Breast epithelium (tissue), 4 donors: ENCODE measurements at places on chromosomes 1 and 21. TPM values are rescaled to one million over a fixed set of nuclear protein-coding genes. Genes with fewer than 3 reads are reported as not detected.

- no peaks in the 10 kb centered on the region for H3K27me3 ChIP-seq
- H3K36me3 ChIP-seq = no peaks in the 10 kb centered on the region
- peaks cover 3% of the 10 kb centered on the region for H3K4me1 ChIP-seq
- H3K27ac ChIP-seq = no peak overlapping the region
- H3K4me3 ChIP-seq = no peak overlapping the region
Observed at GRCh38 chr1:232263452-232263851, 366.5 kb downstream of the SIPA1L2 start.

DNA sequence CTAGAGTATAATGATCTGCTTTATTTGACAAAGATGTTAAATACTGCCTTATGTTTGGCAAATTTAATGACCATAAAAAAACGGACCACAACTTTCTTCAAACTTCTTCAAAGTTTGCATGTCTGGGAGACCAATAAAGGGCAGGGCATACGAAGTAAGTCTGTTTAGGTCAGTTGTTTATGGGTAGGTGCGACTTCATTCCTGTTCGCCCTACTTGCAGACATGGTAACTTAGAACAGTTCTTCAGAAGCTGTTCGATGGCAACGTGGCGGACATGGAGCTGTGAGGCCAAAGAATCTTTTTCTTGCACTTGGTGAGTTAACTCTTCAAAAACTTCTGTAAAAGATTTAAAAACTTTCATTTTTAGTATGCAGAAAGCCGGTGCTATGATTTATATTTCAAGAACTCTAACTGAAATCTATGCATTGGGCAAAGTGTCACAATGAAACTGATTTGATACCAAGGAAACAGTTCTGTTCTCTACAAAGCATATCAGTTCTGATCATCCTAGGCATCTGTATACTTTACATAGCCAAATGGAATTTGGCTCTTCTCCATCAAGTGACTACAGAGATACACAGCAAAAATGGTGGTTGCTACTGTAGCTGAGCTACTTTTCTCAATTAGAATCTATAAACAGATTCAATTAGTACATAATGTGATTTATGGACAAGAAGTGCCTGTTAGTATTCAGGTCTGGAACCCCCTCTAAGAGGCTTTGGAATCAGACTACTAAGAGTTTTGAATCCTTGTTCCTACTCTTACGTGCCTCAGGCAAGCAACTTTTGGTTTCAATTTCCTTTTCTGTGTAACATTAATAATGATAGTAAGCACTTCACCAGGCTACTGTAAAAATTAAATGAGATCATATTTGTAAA lies 25.7 kb downstream of the C21orf91 start:
- no peaks in the 10 kb centered on the region for H3K4me1 ChIP-seq
- H3K36me3 ChIP-seq = no peaks in the 10 kb centered on the region
- no peak for DNase-seq
- peak overlapping the region; percentile 44 for H3K4me3 ChIP-seq

GRCh38 chr1:112776688-112777087 lies 61.6 kb upstream of the PPM1J start:
- no peaks in the 10 kb centered on the region for H3K36me3 ChIP-seq
- H3K27me3 ChIP-seq = no peaks in the 10 kb centered on the region

- no peak for DNase-seq
- no peaks in the 10 kb centered on the region for H3K27me3 ChIP-seq
- H3K4me1 ChIP-seq = no peaks in the 10 kb centered on the region
- H3K27ac ChIP-seq = no peak overlapping the region
Observed at GRCh38 chr1:173301507-173301906, 94.4 kb upstream of the TNFSF4 start.

GRCh38 chr1:239368436-239369109 lies 17.8 kb upstream of the CHRM3 start:
- H3K4me1 ChIP-seq = no peaks in the 10 kb centered on the region
- DNase-seq = no peak
- no peaks in the 10 kb centered on the region for H3K27me3 ChIP-seq
- H3K4me3 ChIP-seq = no peak overlapping the region

DNA sequence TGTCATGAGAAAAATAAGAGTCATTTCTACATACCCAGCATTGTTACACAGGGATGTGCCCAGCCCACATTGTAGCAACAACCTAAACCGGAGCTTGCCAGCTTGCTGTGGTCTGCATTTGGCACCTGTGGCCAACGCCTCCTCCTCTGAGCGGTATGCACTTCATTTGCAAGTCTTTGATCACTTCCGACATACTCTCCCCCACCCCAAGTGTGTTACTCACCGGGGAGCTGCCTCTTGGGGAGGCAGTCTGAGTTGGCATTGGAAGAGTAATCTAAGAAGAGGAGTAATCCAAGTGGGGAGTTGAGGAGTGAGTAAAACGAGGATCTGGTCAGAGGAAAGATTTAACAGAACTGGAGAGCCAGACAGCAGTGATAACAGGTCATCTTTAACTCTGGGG lies 3.8 kb downstream of the BCL9 start:
- no peak overlapping the region for H3K4me3 ChIP-seq
- H3K4me1 ChIP-seq = peaks cover 4% of the 10 kb centered on the region
- H3K27ac ChIP-seq = no peak overlapping the region
- H3K27me3 ChIP-seq = no peaks in the 10 kb centered on the region
- H3K36me3 ChIP-seq = no peaks in the 10 kb centered on the region
- no peak for DNase-seq

DNA sequence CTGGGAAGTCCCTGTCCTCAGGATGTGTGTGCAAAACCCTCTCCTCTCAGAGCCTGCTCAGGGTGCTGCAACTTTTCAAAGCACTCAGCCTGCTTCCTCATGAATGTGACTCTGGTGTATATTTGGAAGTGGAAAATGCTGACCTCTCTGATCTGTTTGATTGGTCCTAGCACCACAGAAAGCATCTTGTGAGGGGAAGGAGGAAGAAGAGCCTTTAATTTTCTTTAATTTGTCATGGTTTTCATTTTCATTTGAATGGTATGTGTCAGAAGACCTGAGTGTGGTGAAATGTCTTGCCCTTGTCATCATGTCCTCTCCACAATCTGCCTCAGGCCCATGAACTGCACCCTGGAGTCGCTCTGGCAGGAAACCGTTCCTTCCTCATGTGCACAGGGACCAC lies 383.5 kb downstream of the NTNG1 start:
- no peaks in the 10 kb centered on the region for H3K36me3 ChIP-seq
- H3K4me1 ChIP-seq = no peaks in the 10 kb centered on the region
- no peak for DNase-seq
- no peaks in the 10 kb centered on the region for H3K27me3 ChIP-seq

DNA sequence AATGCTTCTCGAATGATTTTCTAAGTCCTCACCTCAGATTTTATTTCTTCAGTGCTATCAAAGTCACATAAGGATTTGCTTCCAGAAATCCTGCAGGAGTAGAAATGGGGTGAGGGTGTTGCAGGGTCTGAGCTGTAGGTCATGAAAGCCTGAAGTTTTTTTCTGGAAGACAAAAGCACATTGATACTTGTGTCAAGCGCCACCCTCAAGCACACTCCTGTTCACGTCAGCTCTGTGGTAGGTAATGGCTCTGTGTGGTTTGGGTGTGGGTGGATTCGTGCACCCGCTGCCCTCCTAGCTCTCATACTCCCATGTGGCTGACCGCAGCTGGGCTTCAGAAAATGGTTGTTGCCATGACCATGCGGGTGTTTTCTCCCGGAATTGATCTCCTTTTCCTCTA lies 39.9 kb downstream of the AKNAD1 start:
- H3K27me3 ChIP-seq = no peaks in the 10 kb centered on the region
- H3K4me1 ChIP-seq = no peaks in the 10 kb centered on the region
- no peak for DNase-seq
- H3K27ac ChIP-seq = peak overlapping the region; percentile 89
- H3K4me3 ChIP-seq = peak overlapping the region; percentile 41

DNA sequence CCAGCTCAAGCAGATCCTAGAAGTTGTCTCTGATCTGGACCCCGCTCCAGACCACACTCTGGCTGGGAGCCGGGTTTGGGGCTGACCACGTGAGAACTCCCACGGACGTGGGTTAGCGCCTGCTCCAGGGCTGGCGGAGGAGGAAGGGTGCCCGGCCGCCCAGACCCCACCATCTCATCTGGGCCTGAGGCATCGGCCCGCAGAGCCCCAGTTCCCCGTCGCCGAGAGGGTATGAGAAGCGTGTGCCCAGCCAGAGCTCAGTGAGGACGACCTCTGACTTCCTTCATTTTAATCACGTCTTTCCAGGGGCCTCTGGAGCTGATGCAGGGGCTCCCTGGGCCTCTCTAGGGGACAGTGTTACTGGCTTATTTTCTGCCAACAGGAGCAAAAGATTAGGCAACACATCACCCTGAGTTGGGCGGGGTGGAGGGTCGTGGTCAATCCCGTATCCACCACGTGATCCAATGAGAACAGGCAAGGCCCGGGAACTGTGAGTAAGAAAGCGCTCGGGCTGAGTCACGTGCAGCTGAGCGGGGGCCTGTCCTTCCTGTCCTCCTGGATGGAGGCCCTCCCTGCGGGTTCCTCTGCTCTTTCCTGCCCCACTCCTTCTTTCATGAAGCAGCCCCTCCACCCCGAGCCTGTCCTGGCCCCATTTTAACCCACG lies 81.1 kb downstream of the SIK1 start:
- H3K4me1 ChIP-seq = no peaks in the 10 kb centered on the region
- no peaks in the 10 kb centered on the region for H3K27me3 ChIP-seq
- no peak overlapping the region for H3K4me3 ChIP-seq
- no peak overlapping the region for H3K27ac ChIP-seq

DNA sequence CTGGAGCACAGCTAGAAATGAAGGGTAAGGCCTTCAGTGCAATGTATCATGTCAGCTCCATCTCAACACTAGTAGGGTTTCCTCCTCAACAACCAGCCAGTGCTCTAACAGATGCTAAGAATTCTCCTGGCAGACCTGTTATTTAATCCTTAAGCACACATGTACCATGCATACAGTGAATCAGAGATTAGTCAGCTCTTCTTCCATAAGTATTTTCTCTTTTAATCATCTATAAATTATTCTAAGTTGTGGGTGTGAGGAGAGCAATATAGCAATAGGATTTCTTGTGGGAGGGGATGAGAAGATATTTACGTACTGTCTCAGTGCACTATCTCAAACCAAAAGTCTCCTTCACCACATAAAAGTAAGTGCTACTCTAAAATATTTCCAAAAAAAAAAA lies 95.3 kb downstream of the COP1 start:
- H3K4me3 ChIP-seq = no peak overlapping the region
- no peak overlapping the region for H3K27ac ChIP-seq
- no peaks in the 10 kb centered on the region for H3K36me3 ChIP-seq
- no peak for DNase-seq
- H3K27me3 ChIP-seq = no peaks in the 10 kb centered on the region

DNA sequence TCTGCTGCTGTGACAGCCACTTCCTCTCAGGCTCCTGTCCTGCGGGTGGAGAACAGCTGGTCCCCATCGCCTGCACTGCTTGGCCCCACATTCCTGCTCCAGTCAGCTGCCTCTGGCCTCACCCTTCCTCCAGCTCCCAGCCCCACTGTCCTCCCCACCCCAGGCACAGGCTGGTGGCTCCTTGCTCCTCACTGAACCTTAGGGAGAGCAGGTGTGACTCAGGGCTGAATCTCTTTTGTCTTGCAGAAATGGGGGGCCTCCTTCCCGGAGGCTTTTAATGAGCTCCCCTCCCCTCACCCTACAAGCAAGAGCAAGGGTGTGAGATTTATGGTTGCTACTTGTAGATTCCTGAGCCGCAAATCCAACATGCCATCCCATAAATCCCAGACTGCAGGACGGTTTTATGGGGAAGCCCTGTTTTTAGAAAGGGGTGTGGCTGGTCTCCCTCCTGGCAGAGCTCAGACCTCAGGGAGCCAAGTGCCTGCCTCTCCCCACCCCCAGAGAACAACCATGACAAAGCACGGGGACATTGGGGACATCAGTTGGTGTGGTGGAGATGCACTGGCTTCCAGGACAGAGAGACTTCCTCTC lies 15.2 kb downstream of the CDK18 start:
- no peak overlapping the region for H3K4me3 ChIP-seq
- H3K27ac ChIP-seq = no peak overlapping the region
- peaks cover 9% of the 10 kb centered on the region for H3K4me1 ChIP-seq
- DNase-seq = no peak

- DNase-seq = no peak
- no peak overlapping the region for H3K4me3 ChIP-seq
- peaks cover 23% of the 10 kb centered on the region for H3K27me3 ChIP-seq
- no peak overlapping the region for H3K27ac ChIP-seq
- no peaks in the 10 kb centered on the region for H3K4me1 ChIP-seq
- no peaks in the 10 kb centered on the region for H3K36me3 ChIP-seq
Observed at GRCh38 chr21:33058527-33058926, 11.4 kb upstream of the OLIG1 start.

GRCh38 chr1:65681096-65681495 lies 111.6 kb upstream of the PDE4B start:
- DNase-seq = no peak
- no peaks in the 10 kb centered on the region for H3K4me1 ChIP-seq
- no peaks in the 10 kb centered on the region for H3K36me3 ChIP-seq
- H3K27me3 ChIP-seq = no peaks in the 10 kb centered on the region
- no peak overlapping the region for H3K4me3 ChIP-seq

The SLC44A5 gene
- total RNA-seq = 0.16 TPM

The TMPRSS2 gene
- total RNA-seq = 32.1 TPM

The DNAH14 gene
- total RNA-seq = 6.1 TPM

The OR6N1 gene
- total RNA-seq = not detected

The TRIM63 gene
- not detected for total RNA-seq

The PLA2G4A gene
- total RNA-seq = 5.6 TPM

The SYTL1 gene
- total RNA-seq = 22.3 TPM

The SLC9C2 gene
- total RNA-seq = not detected
